ENCODE measurements at places on chromosomes 3 and 15.

DNA sequence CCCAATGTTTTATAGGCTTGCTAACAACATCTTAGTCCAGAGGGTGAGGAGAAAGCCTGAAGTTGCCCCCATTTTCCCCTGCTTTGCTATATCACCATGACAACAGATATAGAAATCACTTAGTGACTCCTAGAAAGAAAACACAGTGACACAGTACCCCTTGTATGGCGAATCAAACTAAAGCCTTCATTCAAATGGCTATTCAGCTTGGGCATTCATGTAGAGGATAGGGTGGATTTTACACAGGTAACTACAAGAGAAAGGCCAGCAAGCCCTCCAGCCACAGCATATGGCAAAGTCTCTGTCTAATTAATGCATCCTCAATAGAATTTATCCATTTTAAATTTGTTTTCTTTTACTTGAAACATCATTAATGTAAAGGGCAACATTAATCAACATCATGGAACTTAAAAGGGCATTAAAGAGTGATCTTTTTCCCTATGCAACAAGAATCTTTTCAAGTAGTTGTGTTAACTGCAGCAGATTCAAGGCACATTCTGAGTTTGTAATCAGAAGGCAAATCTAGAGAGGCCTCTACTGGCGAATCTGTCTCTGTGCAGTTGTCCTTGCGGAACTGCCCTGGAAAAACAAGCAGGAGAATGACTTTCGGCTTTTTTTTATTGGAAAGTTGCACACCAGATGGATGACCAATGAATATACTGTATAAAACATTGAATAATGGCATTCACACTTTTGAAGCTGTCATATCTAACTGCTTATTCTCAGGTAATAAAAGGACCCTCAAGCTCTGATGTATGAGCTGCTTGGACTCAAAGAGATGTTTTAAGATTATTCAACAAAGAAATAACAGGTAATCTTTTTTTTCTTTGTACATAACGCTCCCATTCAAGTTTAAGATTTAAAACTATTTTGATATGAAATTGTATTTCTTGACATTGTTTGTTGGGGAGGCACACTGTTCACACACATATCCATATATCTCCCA, 621.7 kb upstream of the AGTR1 start:
- DNase-seq: no peak

DNA sequence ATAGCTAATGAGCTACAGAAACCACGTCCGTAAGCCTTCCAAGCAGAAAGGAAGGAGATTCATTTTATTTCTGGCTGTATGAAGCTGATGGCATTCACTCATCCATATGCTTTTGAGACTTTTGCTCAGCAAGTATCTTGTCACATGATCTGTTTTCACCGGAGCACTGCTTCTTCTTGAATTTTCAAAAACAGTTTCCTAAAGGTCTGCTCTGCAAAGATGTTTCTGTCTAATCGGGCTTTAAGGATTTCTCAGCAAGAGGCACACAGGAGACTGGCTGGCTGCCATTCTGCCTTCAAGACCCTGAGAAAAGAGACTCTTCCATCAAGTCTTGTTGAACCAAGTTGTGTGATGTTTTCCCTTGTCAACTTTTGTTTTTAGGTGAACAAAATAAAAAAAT, 289.6 kb upstream of the LYSMD4 start:
- DNase-seq: no peak

DNA sequence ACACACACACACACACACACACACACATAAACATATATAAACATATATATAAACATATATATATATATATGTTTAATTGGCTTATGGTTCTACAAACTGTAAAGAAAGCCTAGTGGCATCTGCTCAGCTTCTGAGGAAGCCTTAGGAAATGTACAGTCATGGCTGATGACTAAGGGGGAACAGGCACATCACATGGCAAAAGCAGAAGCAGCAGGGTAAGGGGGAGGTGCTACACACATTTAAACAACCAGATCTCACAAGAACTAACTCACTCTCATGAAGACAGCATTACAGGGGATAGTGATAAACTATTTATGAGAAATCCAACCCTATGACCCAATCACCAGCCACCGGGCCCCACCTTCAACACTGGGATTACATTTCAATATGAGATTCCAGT, 922.9 kb downstream of the SI start:
- DNase-seq: no peak

GRCh38 chr3:18883571-18883970, 264.7 kb upstream of the KCNH8 start:
- no peak for DNase-seq

DNA sequence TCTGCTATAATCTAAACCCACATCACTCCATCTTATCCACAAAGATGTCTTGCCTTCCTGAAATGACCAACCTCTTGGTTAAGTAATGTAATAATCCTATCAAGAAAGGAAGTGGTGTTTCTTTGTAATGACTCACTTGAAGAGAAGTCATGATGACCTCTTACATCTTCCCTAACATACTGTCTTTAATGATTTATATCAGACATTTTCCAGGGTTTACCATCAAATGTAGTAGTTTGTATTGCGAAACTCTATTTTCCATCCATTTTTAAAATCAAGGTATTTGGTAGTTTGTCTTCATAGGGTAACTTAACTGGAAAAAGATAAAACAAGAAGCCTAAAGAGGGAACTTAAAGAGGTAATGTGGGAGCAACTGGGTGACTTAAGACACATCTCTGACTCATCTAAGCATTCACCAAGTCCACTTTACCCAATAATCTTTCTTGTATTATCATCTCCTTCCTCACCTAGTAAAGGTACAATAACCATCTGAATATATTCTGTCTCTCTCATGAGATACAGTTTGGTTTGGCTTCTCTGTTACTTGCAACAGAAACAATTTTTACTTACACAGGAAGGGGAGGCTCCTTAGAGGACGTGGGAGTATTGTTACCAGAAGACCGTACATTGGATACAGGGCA, 5.7 kb upstream of the MAPK6 start:
- DNase-seq: no peak

GRCh38 chr3:181886676-181887075, 175.0 kb downstream of the SOX2 start:
- no peak for DNase-seq

Data from central memory CD4-positive, alpha-beta T cell (primary cell).